Endothelial cell (in vitro differentiated cells): ENCODE measurements at places on chromosomes 12 and 14.

DNA sequence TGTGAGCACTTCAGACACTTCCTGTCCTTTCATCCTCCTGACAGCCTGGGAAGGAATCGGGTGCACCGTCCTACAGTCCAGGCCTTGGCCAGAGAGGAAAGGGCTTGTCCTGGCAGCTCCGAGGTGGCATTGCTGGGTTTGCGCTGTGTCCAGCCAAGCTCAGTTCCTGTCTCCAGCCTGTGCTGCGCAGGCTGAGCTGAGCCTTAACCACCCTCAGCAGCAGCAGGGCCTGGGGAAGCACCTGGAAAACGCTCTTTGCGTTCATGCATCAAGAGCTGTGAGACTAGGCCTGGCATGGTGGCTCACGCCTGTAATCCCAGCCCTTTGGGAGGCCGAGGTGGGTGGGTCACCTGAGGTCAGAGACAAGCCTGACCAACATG is 33.7 kb upstream of the EML1 start:
- H3K27me3 ChIP-seq: peaks cover 5% of the 10 kb centered on the region
- peaks cover 12% of the 10 kb centered on the region for H3K4me1 ChIP-seq
- no peak for DNase-seq
- no peak overlapping the region for H3K27ac ChIP-seq
- no peaks in the 10 kb centered on the region for H3K36me3 ChIP-seq

DNA sequence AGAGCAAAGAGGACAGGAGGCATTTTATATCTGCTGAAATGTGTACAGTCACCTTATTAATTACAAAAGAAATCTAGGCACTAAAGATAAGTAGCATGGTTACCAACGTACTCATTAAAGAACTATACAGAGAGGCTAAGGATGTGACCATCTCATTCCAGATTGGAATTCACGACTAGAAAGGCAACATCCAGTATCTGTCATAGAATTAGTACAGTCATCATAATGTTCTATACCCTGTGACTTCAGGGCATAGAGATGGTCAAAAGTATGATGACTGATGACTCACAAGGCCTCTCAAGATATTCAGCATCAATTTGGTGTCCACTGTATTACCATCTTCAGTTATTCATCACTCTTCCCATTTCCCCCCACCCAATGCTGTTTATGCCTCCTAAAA is 144.0 kb upstream of the PLEKHG7 start:
- no peak overlapping the region for H3K4me3 ChIP-seq
- no peaks in the 10 kb centered on the region for H3K27me3 ChIP-seq
- DNase-seq: no peak

GRCh38 chr12:114698566-114699163 is 14.7 kb upstream of the TBX3 start:
- no peaks in the 10 kb centered on the region for H3K36me3 ChIP-seq
- DNase-seq: no peak
- peaks cover 40% of the 10 kb centered on the region for H3K27me3 ChIP-seq
- H3K27ac ChIP-seq: no peak overlapping the region
- H3K4me1 ChIP-seq: peaks cover 14% of the 10 kb centered on the region

DNA sequence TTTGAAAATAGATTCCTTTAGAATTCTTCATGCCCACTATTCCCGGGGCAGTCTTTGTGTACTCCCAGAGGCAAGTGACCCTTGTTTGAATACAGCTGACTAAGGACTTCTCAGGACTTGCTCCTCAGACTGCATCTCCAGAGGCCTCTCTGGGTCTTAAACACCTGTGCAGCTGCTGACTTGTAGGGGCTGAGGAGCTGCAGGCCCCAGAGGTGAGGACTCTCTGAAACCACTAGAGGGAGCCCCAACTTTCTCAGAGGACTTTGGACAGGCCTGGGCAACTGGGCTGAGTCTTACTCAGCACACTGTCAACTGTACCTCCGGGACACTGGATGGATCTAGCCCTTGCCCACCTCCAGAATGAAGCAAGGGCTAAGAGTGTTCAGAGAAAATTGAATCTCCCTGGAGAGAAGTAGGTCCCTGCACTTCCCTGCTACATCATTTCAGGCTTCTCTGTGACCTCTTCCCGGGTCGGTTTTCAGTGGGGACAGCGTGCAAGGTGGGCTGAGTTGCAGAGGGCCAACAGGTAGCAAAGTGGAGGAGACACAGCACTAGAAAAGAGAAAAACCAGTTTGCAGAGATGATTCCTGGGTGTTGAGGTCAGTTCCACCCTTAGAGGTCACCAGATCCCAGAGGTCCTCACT is 164.6 kb downstream of the TMEM117 start:
- no peak overlapping the region for H3K27ac ChIP-seq
- peaks cover 3% of the 10 kb centered on the region for H3K36me3 ChIP-seq
- no peak overlapping the region for H3K4me3 ChIP-seq
- H3K27me3 ChIP-seq: peaks cover 8% of the 10 kb centered on the region

DNA sequence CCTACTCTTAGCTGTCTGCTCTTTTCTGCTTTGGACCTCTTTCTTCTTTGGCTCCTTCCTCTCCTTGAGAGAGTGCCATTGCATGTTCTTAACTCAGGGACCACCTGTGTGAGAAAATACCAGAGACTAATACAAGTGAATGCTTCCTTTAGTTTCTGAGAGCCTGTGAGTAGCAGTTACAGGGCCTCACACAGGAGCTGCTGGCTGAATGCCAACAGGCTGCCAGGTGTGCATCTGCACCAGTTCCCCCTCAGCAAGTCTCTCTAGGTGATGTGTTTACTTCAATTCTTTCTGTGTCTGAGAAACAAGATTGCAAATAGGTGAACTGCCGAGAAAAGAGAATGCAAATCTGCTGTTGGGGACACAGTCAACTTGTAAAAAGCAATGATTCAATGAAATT is 108.2 kb downstream of the STXBP6 start:
- no peak overlapping the region for H3K27ac ChIP-seq
- H3K27me3 ChIP-seq: peaks cover 1% of the 10 kb centered on the region
- no peak for DNase-seq
- H3K4me1 ChIP-seq: peaks cover 8% of the 10 kb centered on the region
- no peak overlapping the region for H3K4me3 ChIP-seq
- no peaks in the 10 kb centered on the region for H3K36me3 ChIP-seq

- DNase-seq: peak; percentile 33
- no peak overlapping the region for H3K27ac ChIP-seq
- H3K4me1 ChIP-seq: no peaks in the 10 kb centered on the region
- no peaks in the 10 kb centered on the region for H3K27me3 ChIP-seq
- H3K4me3 ChIP-seq: no peak overlapping the region
- no peaks in the 10 kb centered on the region for H3K36me3 ChIP-seq
Observed at GRCh38 chr14:23182372-23183157, 895 bp downstream of the SLC7A8 start.

GRCh38 chr12:53268630-53269562 is 797 bp downstream of the ESPL1 start:
- peak overlapping the region; percentile 98 for H3K4me3 ChIP-seq
- H3K36me3 ChIP-seq: peaks cover 13% of the 10 kb centered on the region
- no peak overlapping the region for H3K27ac ChIP-seq

- no peaks in the 10 kb centered on the region for H3K27me3 ChIP-seq
- no peaks in the 10 kb centered on the region for H3K4me1 ChIP-seq
- no peak overlapping the region for H3K4me3 ChIP-seq
- peaks cover 15% of the 10 kb centered on the region for H3K36me3 ChIP-seq
- no peak overlapping the region for H3K27ac ChIP-seq
Observed at GRCh38 chr12:51361161-51362016, 14.9 kb upstream of the CELA1 start.

DNA sequence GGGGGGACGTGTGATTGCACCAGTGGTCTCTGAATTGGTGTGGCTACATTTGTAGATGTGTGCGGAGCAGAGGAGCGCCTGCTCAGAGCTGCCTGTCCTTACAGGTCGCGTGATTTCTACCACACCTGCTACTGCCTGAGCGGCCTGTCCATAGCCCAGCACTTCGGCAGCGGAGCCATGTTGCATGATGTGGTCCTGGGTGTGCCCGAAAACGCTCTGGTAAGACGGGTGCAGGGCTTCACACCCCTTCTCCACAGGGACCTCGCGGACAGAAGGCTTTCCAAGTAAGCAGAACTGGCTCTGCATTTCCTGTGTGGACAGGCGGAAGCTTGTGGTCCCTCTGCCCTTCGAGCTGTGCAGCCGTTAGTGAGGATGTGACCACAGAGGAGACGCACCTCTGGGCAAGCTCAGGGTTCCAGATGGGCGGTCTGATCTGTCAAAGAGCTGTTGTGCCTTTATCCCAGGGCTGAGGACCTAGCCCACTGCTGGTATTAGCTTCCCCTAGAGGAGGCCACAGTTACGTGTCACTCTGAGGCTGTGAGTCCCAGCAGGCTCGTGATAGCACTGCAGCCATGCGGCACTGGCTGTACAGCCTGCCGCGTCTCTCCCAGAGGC is 47.7 kb downstream of the MAX start:
- H3K27ac ChIP-seq: no peak overlapping the region
- no peak overlapping the region for H3K4me3 ChIP-seq
- peaks cover 4% of the 10 kb centered on the region for H3K4me1 ChIP-seq
- peaks cover 4% of the 10 kb centered on the region for H3K36me3 ChIP-seq
- no peaks in the 10 kb centered on the region for H3K27me3 ChIP-seq

- peaks cover 11% of the 10 kb centered on the region for H3K36me3 ChIP-seq
- no peak overlapping the region for H3K27ac ChIP-seq
- no peak overlapping the region for H3K4me3 ChIP-seq
- peaks cover 5% of the 10 kb centered on the region for H3K4me1 ChIP-seq
- DNase-seq: no peak
- no peaks in the 10 kb centered on the region for H3K27me3 ChIP-seq
Observed at GRCh38 chr14:67385120-67385519, 25.0 kb downstream of the EIF2S1 start.

- H3K4me3 ChIP-seq: no peak overlapping the region
- H3K4me1 ChIP-seq: no peaks in the 10 kb centered on the region
- DNase-seq: no peak
- H3K36me3 ChIP-seq: no peaks in the 10 kb centered on the region
- no peak overlapping the region for H3K27ac ChIP-seq
Observed at GRCh38 chr12:78210894-78211302, 380.2 kb downstream of the NAV3 start.

DNA sequence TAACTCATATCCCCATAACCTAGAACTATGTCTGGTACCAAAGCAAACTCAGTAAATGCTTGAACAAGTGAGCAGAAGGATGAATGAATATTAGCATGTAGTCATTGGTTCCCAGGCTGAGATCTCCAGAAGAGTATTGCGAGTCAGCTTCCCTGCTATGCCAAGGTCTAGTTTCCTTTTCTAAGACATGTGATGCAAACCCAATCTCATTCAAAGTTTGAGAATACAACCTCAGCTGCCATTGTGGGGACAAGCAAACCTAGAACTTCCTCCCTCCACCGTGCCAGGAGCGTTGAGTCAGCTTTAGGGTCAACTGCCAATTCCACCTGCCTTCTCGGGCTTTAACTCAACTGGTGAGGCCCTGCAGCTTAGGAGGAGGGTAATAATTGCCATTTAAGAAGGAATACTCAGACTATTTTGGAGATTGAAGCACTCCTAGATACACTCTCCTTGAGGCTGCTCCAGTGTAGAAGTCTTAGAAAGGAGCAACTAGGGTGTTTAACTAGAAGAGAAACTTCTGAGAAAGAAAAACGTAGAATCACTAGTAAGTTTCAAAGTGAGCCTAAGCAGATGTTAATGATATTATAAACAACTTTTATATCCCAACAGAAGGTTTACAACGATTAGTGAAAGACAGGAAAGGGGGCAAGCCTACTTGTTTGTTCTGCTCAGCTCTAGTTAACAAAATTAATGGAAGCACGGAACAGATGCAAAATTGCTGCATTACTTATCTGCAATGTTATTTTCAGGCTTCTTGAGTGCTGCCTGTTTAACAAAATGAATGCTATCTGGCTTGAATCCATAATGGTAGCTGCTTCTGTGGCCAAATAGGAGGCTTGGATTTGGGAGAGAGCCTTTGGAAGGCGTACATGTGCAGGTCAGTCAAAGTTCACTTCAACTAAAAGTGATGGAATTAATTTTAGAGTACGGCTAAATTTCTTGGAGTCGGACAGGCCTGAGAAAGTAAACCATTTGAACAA is 96.9 kb downstream of the HELB start:
- H3K4me3 ChIP-seq: no peak overlapping the region
- no peak for DNase-seq
- no peak overlapping the region for H3K27ac ChIP-seq

DNA sequence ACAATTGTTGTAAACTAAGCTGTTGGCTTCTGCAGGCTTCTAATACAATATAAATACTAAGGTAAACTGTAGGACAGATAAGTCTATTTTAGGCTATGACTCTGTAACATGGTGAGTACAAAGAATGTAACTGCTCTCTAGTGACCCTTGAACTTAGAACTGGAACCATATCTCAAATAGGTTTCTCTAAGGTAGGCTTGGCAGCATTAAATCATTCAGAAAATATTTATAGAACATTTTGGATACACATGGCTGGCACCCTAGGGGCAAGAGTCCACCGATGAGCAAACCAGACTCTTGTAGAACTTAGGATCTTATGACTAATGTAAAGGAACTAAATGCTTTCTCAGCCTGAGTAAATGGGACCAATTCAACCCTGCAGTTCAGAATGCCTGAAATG is 19.4 kb upstream of the SLC25A3 start:
- H3K36me3 ChIP-seq: no peaks in the 10 kb centered on the region
- no peak overlapping the region for H3K4me3 ChIP-seq

DNA sequence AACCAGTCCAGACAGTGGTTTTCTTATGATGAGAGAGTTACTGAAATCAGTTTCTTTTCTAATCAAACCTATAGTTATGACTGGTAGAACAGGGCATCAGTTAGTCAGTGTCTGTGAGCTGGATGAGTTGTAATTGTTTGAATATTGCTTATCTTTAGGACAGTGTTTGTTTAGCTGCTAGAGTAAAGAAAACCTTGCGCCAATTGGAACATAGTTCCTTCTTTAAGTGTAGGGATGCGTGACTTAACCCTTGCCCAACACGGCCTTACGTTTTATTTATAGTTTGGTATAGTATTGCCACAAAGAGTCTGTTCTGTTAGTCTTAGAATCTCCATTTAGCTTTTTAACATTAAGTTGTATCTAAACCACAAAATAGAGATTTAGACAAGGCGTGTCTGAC is 572.6 kb downstream of the SLC16A7 start:
- H3K36me3 ChIP-seq: no peaks in the 10 kb centered on the region
- H3K27ac ChIP-seq: no peak overlapping the region
- no peak overlapping the region for H3K4me3 ChIP-seq
- no peaks in the 10 kb centered on the region for H3K4me1 ChIP-seq
- H3K27me3 ChIP-seq: no peaks in the 10 kb centered on the region
- no peak for DNase-seq

DNA sequence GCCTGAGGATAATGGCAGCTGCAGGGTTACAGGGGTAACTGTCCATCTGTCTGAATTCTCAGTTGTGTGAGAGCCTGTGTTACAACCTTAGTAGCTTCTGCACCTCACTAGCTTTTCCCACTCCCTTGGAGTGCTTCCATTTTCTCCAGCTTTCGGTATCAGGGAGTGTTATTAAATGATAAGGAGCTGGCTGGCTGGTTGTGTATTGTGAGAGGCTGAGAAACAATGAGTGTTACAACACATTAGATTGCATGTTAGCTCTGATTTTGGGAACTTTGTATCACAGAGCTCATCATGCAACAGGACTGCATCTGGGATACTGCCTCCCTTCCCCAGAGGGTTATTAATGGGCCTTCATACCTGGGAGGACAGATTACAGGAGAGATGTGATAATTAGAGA is 723.7 kb downstream of the DIO2 start:
- H3K27ac ChIP-seq: no peak overlapping the region
- H3K36me3 ChIP-seq: no peaks in the 10 kb centered on the region
- no peak overlapping the region for H3K4me3 ChIP-seq
- DNase-seq: no peak
